Bronchial smooth muscle cell (primary cell): ENCODE measurements at places on chromosomes 6 and 20. TPM values are rescaled to one million over a fixed set of nuclear protein-coding genes. Genes with fewer than 3 reads are reported as not detected.

The TLDC2 gene
- 0.09 and 0.32 TPM in 2 replicates for total RNA-seq

The TNFAIP3 gene
- total RNA-seq: 2.8 and 3.7 TPM in 2 replicates

The ARMC12 gene
- total RNA-seq: 0.32 and 0.60 TPM in 2 replicates

The FOXC1 gene
- total RNA-seq: 2.3 and 4.7 TPM in 2 replicates

The DEFB132 gene
- total RNA-seq: not detected in 2 replicates

The STMN3 gene
- 7.2 and 11.7 TPM in 2 replicates for total RNA-seq

The CRISP2 gene
- not detected in 2 replicates for total RNA-seq

The TP53TG5 gene
- total RNA-seq: 0.09 TPM in 1 of 2 replicates, not detected in the other

The CEP85L gene
- 23.5 and 44.3 TPM in 2 replicates for total RNA-seq

The OVOL2 gene
- 0.16 TPM in 1 of 2 replicates, not detected in the other for total RNA-seq

The TEAD3 gene
- 3.8 TPM in 2 replicates for total RNA-seq

The BTNL2 gene
- not detected in 2 replicates for total RNA-seq

The NHSL1 gene
- 15.6 and 19.7 TPM in 2 replicates for total RNA-seq

The RAET1E gene
- 1.1 and 1.4 TPM in 2 replicates for total RNA-seq
